ENCODE measurements at places on chromosomes 16 and 17.
A peak's percentile ranks its signal among the peaks of the same experiment; 100 is the strongest.

GRCh38 chr17:68036304-68037147 lies 991 bp downstream of the KPNA2 start:
- H3K4me3 ChIP-seq: peak overlapping the region; percentile 96
- H3K36me3 ChIP-seq: peaks cover 58% of the 10 kb centered on the region
- no peak for DNase-seq
- peak overlapping the region; percentile 98 for H3K27ac ChIP-seq
- H3K4me1 ChIP-seq: peaks cover 20% of the 10 kb centered on the region

DNA sequence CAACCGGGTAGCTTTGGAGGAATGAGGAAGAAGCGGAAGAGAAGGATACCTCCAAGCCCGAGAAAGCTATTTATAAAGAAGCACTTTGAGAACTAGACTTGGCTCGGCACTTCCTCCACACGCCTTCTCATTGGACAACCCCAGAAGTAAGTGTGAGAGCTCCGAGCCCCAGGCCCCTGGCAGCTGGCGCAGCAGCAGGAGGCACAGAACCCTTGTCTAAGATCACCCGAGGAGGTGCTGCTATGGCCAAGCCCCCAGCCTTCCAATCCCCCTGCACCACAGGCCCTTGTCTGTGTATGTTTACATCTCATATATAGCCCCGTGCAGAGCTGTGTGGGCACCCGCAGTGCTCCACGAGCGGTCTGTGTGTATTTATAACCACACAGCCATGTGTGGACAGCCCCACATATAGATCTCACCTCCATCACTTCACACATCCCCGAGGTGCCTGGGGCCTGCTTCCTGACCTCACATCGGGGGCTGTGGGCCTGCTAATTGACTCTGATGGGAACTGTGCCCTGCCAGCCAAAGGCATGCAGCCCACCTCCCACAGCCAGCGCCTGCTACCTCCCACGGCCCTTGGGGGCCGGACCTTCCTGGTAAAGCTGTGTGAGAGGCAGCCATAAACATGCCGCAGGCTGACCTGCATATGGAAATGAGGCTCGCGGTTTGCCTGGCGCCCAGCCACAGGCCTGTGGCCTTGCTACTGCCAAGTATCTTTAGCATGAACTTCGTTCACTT lies 96.1 kb downstream of the C17orf67 start:
- peaks cover 7% of the 10 kb centered on the region for H3K27me3 ChIP-seq
- no peak overlapping the region for H3K27ac ChIP-seq

DNA sequence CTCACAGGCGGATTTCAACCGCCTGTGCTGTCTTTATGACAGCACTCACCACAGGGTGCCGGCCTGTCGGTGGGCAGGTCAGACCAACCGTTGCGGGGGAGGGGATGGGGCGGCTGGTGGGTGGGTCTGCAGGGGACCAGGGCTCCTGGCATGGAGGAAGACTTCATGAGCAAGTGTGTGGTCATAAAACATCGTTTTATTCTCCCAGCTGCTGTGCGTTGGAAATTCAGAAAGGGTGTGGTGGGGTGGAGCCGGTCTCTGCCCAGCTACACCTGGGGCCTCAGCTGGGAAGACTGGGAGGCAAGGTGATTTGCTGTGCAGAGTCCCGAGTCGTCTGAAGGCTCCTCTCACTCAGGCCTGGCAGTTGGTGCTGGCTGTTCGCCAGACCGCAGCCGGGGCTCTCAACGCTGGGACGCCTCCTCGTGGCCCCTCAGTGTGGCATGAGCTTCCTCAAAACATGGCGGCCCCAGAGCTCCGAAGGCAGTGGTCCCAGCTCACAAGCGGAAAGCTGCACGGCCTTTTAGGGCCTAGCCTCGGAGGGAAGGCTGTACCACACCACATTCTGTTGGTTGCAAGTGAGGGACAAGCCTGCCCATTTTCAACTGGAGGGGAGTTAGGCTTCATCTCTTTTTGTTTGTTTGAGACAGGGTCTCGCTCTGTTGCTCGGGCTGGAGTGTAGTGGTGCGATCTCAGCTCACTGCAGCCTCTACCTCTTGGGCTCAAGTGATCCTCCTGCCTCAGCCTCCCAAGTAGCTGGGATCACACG lies 45.8 kb upstream of the GSE1 start:
- peak overlapping the region; percentile 52 for H3K27ac ChIP-seq
- H3K4me1 ChIP-seq: peaks cover 82% of the 10 kb centered on the region
- H3K27me3 ChIP-seq: no peaks in the 10 kb centered on the region
- peaks cover 3% of the 10 kb centered on the region for H3K36me3 ChIP-seq
- DNase-seq: no peak

GRCh38 chr16:68644715-68645493 lies at the start of gene CDH3:
TSS of gene CDH3 (plus strand) at chr16:68645310. CDS start at chr16:68645380, 70 bp downstream.
- H3K4me1 ChIP-seq: peaks cover 23% of the 10 kb centered on the region
- no peaks in the 10 kb centered on the region for H3K36me3 ChIP-seq
- peaks cover 80% of the 10 kb centered on the region for H3K27me3 ChIP-seq
- H3K4me3 ChIP-seq: peak within 1 kb of the TSS; percentile 63

DNA sequence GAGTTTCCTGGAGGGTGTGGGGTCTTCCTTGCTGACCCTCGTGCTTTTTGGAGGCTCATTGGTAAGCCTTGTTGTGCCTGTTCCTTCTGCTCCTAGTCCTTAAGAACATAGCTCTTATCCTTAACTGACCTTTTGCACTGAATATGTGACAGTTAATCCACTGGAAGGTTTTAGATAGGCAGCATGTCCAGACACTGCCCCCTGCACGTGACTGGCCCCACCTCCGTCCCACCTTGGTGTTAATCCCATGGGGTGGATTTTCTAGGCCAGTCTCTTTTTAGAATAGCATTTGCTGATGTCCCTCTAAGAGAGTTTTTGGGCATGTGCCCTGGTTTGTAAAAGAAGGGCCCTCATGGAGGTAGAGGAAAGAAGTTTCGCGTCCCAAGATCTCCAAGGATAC lies 58.3 kb downstream of the RBFOX1 start:
- no peak overlapping the region for H3K27ac ChIP-seq
- DNase-seq: no peak
- H3K4me3 ChIP-seq: no peak overlapping the region
- H3K36me3 ChIP-seq: no peaks in the 10 kb centered on the region

DNA sequence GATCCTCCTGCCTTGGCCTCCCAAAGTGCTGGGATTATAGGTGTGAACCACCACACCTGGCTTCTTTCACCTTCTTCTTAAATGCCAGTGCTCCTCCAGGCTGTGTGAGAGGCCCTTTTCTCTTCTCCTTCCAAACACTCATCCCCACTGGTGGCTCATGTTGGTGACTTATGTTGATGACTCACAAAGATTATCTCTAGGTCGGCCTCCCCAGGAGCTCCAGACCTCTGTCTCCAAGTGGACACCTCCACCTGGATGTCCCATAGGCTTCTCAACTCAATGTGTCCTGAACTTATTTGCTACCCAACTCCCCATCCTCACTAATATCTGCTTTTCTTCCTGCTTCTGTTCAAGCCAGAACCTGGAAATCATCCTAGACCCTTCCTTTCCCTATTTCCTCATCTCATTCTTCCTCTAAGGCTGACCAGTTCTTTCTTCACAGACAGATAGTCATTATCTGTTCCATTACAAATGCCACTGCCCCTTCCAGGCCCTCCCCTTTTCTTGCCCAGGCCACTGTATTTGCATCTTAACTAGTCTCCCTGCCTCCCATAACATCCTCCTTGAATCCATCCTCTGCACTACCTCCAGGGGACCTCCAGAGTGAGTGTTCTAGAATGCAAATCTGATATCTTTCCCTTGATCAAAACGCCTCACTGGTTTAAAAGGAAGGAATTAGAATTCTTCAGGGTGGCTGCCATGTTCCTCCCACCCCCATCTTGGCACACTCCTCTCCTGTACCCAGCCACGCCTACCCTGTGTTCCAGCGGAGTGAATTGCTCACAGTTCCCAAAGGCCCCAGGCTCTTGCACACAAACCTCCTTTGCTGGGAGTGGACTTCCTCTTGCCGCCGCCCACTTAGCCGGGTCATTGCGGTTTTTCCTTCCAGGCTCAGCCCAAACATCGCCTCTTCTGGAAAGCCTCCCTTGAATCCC lies 34.8 kb upstream of the FBXO47 start:
- H3K27me3 ChIP-seq: no peaks in the 10 kb centered on the region
- no peak for DNase-seq
- H3K27ac ChIP-seq: no peak overlapping the region
- peaks cover 24% of the 10 kb centered on the region for H3K4me1 ChIP-seq

- peak overlapping the region; percentile 87 for H3K27ac ChIP-seq
- peaks cover 88% of the 10 kb centered on the region for H3K36me3 ChIP-seq
- DNase-seq: no peak
- no peaks in the 10 kb centered on the region for H3K27me3 ChIP-seq
- H3K4me1 ChIP-seq: peaks cover 56% of the 10 kb centered on the region
Measured at GRCh38 chr17:17170346-17170985, 35.7 kb downstream of the PLD6 start.

- DNase-seq: no peak
- no peak overlapping the region for H3K27ac ChIP-seq
- H3K36me3 ChIP-seq: no peaks in the 10 kb centered on the region
- peaks cover 64% of the 10 kb centered on the region for H3K27me3 ChIP-seq
Measured at GRCh38 chr16:83995754-83996153, 27.7 kb downstream of the NECAB2 start.

GRCh38 chr17:65514541-65514940 lies 46.9 kb downstream of the AXIN2 start:
- DNase-seq: peak; percentile 32
- peak overlapping the region; percentile 24 for H3K27ac ChIP-seq
- no peaks in the 10 kb centered on the region for H3K36me3 ChIP-seq
- no peak overlapping the region for H3K4me3 ChIP-seq
- H3K4me1 ChIP-seq: peaks cover 12% of the 10 kb centered on the region
- H3K27me3 ChIP-seq: no peaks in the 10 kb centered on the region

- H3K4me3 ChIP-seq: no peak overlapping the region
- H3K4me1 ChIP-seq: peaks cover 6% of the 10 kb centered on the region
- H3K27ac ChIP-seq: no peak overlapping the region
- H3K36me3 ChIP-seq: peaks cover 91% of the 10 kb centered on the region
- H3K27me3 ChIP-seq: no peaks in the 10 kb centered on the region
Measured at GRCh38 chr16:24936151-24936550, 79.0 kb downstream of the ARHGAP17 start.

- peaks cover 5% of the 10 kb centered on the region for H3K4me1 ChIP-seq
- DNase-seq: no peak
- no peaks in the 10 kb centered on the region for H3K27me3 ChIP-seq
- no peak overlapping the region for H3K27ac ChIP-seq
Measured at GRCh38 chr17:73474370-73474988, 162.7 kb upstream of the CDC42EP4 start.

DNA sequence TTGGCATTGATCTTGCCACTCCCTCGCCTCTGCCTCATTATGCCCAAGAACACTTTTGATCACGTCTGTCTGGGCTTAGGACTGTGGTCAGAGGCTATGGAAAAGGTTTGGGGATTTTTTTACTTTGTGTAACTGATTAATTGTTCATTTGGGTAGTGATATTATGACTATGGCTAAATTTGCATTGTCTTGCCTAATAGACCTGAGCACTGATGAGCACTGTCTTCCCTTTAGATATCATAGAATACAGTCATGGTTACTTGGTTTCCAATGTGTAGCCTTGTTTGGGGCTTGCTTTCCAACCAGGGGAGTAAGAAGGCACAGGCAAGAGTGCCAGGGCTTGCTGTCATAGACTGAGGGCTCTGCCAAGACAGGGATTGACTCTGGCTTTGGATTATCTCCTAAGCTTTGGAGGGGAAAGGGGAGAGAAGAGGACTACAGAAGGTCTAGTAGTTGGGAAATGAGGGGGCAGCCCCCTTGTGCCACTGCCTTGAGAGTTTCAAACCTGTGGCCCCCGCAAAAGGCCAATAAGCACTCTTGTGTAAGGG lies 13.7 kb downstream of the LIMD2 start:
- no peaks in the 10 kb centered on the region for H3K27me3 ChIP-seq
- no peak overlapping the region for H3K4me3 ChIP-seq
- peaks cover 21% of the 10 kb centered on the region for H3K4me1 ChIP-seq
- H3K27ac ChIP-seq: peak overlapping the region; percentile 90

- peak overlapping the region; percentile 91 for H3K4me3 ChIP-seq
- H3K27ac ChIP-seq: peak overlapping the region; percentile 90
- H3K36me3 ChIP-seq: peaks cover 13% of the 10 kb centered on the region
- no peaks in the 10 kb centered on the region for H3K27me3 ChIP-seq
- DNase-seq: no peak
Measured at GRCh38 chr17:18858567-18859245, 775 bp downstream of the PRPSAP2 start.

DNA sequence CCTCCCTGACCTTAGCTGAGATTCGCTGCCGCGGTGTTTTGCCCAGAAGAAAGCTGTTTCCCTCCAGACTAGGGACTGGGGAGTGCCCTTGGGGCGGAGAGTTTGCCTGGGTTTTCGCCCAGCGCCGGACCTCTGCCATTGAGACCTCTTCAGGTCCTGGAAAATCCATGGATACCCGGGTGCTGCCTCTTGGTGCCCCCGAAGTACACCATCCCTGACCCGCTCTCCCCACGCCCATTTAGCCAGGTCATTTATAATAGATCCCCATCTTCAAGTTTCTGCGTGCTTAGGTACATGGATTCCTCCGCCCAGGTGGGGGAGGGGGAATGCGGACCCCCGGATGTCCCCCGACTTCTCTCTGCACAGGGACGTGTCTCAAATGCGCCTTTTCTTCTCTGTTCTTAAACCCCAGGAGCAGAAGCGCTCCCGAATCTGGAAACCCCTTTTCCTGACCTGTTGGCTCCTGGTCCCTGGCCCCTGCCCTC lies 15.0 kb upstream of the CBX8 start:
- peak overlapping the region; percentile 32 for H3K27ac ChIP-seq
- DNase-seq: no peak
- H3K4me1 ChIP-seq: peaks cover 31% of the 10 kb centered on the region

DNA sequence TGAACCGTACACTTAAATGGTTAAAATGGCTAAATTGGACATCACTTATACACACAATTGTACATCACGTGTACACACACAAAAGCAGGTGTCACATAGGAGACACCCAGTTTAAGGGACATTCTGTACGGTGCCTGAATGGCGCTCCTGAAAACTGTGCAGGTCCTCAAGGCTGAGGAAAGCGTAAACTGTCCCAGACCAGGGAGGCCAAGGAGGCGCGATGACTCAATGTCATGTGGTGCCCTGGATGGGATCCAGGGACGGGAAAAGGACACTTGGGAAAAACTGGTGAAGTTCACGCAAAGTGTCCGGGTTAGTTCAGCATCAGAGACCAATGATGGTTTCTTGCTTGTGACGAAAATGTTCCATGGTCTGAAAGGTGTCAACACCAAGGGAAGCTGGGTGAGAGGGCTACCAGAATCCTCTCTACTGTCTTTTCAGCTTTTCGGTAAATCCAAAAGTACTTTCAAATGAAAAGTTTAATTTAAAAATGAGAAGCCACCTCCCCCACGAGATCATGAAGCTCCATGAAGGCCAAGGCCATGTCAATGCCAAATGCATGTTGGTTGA lies 112.2 kb downstream of the CMIP start:
- H3K4me3 ChIP-seq: no peak overlapping the region
- peaks cover 3% of the 10 kb centered on the region for H3K36me3 ChIP-seq
- H3K27ac ChIP-seq: no peak overlapping the region
- no peaks in the 10 kb centered on the region for H3K27me3 ChIP-seq
- no peak for DNase-seq

GRCh38 chr16:49366669-49367068 lies 6.9 kb upstream of the C16orf78 start:
- no peak overlapping the region for H3K27ac ChIP-seq
- H3K27me3 ChIP-seq: peaks cover 5% of the 10 kb centered on the region
- no peaks in the 10 kb centered on the region for H3K36me3 ChIP-seq
- DNase-seq: no peak
- H3K4me3 ChIP-seq: no peak overlapping the region

All from activated T-cell treated with anti-CD3 and anti-CD28 coated beads, Interleukin-2, amount 50 U/mL, for 24 hours (primary cell).